ENCODE measurements at places on chromosomes 5 and 9.

- no peak for DNase-seq
These were observed 7.6 kb upstream of the ADGRV1 start for GRCh38 chr5:90550963-90551362.

DNA sequence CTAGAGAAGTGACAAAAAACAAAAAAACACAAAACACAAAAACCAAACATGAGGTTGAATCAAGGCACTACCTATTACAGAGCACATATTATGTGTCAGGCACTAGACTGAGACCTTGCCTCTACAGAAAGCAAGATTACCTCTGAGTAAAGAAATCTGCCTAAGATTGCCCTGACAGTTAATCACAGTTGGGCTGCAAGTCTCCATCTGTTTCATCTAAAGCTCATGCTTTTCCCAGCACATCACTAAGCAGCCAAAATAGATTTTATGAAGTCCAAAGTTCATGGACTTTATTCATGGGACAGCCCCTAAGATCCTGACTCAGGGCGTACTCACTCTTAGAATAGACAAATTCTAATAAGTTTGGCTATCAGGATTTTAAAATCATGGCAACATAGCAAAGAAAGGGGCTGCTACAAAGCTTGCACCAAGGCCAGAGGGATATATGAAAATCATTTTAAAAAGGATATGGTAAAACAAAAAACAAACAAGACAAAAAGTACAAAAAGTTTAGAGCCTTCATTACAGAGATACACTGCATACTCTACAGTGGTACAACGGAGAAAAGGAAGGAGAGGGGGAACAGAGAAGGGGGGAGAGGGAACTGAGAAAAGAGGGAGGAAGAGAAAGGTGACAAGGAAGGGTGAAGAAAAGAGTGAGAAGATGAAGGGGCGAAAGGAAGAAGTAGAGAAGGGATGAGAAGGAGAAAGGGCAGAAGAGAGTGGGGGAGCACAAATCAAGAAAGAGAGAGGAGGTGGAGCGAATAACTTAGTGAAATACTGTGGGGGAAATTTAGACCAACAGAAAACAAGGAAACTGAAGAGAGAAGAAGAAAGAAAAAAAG lies 58.2 kb downstream of the RICTOR start:
- DNase-seq: no peak

GRCh38 chr5:58326022-58326421 lies 133.9 kb downstream of the PLK2 start:
- no peak for DNase-seq

GRCh38 chr5:60638300-60638699 lies 61.7 kb downstream of the DEPDC1B start:
- no peak for DNase-seq

- no peak for DNase-seq
These were observed 453.3 kb downstream of the BNC2 start for GRCh38 chr9:16417161-16417560.

DNA sequence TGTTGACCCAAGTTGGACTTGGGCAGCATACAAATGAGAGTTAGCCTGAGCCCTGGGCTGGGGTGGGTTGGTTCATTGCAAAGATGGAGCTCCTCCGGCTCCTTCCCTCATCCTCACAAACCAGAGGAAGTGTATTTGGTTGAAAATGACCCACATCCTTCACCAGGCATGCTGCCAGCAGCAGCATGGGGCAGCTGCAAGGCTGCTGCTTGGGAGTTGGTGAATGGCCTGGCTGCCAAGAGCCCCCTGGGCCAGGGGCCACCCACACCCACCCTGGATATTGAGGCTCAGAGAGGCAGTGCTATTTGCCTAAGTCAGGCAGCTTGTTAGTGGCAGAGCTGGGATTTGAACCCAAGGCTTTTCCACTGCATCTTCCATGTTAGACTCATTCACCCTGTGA lies 29.5 kb downstream of the PPARGC1B start:
- DNase-seq: no peak

DNA sequence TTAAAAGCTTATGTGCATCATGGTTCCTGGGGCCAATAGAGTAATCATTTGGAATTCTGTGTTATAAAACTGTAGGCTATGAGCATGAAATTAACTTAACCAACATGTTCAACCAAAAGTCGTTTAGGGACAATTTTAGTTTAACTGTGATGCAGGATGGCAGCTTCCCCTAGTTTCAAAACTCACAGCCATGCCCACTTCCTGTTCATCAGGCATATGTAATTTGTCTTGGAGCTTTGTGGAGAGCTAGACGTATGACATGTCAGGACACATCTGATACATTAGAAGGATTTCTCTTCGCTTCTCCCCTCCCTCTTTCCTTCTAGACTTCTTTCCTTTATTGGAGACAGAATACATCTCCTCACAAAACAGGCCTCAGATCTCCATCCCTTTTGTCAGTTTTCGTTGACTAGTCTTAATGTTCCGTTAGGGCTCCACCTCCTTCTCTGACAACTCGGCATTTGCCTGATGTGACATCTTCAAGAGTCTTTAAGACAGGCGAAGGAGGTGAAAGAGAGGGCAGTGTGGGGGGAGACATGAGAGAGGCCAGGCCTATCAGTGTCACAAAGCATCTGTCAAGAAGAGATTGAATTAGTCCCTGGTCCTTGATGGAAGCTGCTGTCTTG lies 176.0 kb downstream of the MSX2 start:
- DNase-seq: no peak

DNA sequence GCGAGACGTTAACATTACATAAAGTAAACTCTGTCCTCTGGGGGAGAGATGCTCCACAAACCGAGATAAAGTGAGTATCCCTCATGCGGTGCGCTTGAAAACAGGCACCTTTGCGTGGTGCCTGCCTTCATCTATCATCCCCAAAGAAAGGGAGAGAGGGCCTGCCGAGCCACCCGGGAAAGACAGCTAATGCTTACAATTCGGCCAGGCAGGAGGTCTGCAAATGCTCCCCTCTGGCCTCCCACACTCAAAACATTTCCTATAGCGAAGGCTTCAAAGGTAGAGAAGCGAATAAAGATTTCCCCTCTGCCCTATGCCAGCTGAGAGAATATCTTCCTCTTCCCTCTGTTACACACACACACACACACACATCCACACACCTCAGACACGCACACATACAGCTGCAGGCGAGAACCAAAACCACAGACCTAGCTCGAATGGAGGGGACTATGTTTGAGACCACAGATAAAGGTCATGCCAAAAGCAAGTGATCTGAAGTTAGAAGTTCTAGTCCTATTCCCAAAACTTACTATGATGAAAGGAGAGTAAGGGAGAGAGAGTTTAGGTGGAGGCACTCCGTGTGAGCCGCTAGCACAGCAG lies 132.8 kb downstream of the CRB2 start:
- no peak for DNase-seq

- DNase-seq: no peak
These were observed 1.8 kb downstream of the SHB start for GRCh38 chr9:38066914-38067858.

- DNase-seq: no peak
These were observed 55.0 kb downstream of the HAPLN1 start for GRCh38 chr5:83665631-83666030.

DNA sequence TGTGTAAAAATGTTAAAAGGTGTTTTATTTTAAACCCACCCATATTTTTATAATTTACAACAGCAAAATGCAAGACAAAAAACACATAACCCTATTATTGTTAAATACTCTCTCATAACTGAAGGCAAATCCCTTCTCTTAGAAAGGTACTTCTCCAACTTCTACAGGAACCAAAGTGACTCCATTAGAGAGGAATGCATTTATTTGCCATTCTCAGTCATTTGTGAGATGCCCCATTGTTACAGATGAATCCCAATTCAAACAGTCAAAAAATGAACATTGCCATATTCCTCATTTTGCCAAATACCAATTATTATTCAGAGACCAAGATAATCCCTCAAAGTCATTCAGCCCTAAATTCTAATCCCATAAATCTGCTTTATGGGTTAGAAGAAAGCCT lies 175.8 kb downstream of the TSSK1B start:
- no peak for DNase-seq

DNA sequence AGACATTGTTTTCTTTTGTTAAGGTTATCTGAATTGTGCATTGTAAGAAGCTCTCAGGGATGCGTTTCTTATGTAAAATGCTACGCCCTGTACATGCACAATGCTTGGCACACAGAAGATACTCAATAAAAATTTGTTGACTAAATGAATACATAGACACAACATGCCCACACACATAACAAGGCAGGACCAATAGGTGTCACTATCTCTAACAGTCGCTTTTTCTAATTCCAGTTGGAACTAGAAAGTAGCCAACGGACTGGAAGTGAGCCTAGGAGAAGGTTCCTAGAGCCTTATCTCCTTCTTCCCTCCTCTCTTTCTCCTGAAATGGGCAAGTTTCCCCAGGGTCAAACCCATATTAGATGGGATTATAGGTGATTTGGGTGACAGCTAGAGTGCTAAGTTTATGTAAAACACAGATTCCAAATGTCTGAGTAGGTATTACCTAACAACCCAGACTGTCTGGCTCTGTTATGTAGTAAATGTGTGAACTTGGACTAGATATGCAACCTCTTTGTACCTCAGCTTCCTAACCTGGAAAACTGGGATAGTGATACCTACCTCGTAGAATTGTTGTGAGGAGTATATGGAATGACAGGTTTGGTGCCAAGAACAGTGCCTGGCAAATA lies 603.0 kb downstream of the RAB3C start:
- no peak for DNase-seq

DNA sequence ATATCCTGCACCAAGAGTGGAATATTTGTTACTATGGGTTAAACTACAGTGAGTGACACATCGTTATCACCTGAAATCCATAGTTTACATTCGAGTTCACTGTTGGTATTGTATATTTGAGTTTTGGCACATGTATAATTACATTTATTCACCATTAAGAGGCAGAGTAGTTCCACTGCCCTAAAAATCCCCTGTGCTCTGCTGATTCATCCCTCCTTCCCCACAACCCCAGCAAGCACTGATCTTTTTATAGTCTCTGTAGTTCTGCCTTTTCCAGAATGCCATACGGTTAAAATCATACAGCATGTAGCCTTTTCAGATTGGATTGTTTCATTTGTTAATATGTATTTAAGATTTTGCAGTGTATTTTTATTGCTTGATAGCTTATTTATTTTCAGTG lies 495.2 kb downstream of the DIRAS2 start:
- no peak for DNase-seq

DNA sequence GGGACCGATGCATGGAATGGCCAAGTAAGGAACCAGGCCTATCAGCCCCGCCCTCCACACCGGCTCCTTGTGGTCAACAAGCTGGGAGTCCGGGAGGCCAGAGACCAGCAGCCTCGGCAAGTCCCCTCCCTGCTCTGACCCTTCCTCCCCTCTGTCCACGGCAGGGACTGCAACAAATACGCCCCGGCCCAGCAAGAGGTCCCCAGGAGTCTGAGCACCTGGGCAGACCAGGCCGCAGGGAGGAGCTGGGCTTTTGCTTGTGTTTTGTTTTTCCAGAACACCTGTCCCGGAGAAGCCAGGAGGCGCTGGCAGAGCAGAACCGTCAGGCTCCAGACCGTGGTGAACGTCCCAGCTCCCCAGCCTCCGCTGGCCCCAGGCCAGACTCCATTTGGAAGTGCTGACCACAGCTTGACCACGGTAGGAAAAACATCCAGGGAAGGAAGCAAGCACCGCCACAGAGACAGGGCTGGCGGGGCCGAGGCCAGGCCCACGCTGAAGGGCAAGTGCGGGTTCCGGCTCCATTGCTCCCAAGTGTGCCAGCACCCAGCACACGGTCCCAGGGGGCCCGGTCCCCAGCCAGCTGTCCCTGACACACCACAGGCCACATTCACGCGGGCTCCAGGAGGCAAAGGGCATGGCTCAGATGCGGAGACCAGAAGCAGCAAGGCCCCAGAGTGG lies 56.7 kb downstream of the VAV2 start:
- DNase-seq: no peak

DNA sequence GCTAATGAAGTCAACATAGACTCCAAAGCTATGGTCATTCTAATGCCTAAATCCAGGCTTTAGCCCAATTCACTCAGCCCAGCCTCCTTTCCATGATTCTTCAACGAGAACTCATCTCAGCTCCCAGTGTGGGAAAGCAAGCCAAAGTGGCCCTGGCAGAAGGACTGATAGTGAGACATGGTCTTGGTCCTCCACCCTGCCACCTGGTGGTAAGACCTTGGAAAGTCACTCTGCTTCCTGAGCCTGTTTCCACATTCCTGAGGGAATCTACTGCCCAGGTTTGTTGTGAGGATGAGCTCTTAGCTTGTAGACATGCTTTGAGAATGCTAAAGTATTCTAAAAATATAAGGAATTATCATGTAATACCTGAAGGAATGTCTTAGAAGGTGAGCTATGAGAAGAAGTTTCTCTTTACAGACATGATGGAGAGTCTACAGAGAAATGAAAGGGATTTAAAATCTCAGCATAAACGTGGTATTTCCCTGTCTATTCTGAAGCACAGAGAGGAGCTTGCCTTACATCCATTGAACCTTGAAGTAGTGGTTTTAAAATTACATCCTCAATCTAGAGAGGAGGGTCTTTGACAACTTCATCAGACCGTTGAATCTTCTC lies 173.5 kb downstream of the TRIM32 start:
- DNase-seq: peak; percentile 5

DNA sequence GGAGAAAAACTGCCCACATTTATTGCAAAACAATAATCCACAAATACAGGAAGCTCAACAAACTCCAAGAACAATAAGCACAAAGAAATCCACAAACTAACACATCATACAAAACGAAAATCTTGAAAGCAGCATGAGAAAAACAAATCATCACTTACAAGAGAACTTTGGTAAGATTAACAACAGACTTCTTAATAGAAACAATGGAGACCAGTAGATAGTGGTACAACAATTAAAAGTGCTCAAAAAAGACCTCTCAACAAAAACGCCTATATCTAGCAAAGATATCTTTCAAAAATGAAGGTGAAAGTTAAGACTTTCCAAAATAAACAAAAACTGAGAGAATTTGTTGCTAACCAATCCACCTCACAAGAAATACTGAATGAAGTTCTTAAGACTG lies 38.4 kb downstream of the CDKL3 start:
- DNase-seq: no peak

DNA sequence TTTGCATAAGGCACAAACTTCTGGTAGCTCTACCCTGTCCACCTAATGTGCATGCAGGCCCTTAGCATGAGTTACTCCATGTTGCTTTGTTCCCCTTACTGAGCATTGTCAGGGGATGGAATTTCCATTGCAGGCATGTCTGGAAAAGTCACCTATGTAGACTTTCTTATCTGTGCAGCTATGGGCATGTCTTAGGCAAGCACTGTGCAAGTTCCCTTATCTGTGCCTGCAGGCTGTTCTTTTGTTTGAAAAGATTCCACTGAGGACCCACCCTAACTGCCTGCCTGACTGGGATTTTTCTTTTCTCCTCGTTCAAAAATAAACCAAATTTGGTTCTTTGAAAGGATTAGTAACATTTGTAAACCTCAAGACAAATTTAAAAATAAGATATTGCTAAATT lies 587.0 kb downstream of the CDH18 start:
- no peak for DNase-seq

- DNase-seq: peak; percentile 43
These were observed 10.5 kb upstream of the IRF1 start for GRCh38 chr5:132500931-132501628.

DNA sequence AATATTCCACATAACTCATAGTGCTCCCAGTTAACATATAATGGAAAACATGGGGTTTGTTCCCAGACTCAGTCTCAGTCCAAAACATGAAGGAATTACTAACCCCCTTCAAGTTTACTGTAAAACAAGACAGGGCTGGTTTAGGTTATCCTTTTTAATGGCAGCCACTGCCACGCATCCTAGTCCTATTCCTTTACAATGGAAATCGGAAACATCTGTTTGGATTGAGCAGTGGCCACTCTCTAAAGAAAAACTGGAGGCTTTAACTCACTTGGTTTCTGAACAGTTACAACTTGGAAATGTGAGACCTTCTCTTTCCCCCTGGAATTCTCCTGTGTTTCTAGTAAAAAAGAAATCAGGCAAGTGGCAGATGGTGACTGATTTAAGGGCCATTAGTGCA lies 609.9 kb upstream of the ACO1 start:
- no peak for DNase-seq

Measured in AML-193 (cell line).